ENCODE measurements at places on chromosomes 3 and 15.

- no peak for DNase-seq
These were observed 29.3 kb downstream of the SLC4A7 start for GRCh38 chr3:27454914-27455313.

- no peak for DNase-seq
These were observed 8.8 kb upstream of the NPHP3 start for GRCh38 chr3:132730891-132731580.

DNA sequence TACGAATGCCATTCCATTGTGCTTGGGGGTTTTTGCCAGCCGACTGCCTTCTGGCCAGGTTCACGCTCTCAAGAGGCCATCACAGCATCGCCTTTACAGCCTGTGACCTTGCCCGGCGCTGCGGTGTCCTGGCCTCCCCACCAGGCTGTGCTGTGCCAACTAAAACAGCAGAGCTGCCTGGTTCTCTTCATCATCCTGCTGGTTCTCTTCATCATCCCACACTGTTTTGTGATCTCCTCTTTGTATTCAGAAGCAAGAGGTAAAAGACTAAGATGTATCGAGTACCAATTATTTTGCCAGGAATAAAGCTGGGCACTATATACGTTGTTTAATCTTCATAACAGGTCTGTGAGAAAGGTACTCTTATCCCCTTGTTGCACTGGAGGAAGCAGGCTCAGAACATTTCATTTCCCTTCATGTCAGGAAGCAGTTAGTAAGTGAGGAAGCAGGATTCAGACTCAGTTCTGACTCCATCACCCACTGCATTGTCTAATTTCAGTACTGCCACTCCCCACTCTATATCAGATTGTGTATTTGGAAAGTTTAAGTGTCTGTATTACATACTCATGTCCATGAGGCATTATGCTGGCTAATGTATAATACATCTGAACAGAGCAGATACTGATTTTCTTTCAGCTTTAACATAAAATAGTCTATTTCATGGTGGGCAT lies 92.7 kb downstream of the LRRC28 start:
- peak; percentile 46 for DNase-seq

- no peak for DNase-seq
These were observed 57.8 kb upstream of the KY start for GRCh38 chr3:134708671-134709070.

GRCh38 chr3:193569119-193569518 lies 14.4 kb upstream of the ATP13A4 start:
- no peak for DNase-seq

GRCh38 chr3:147412917-147413685 lies 3.9 kb downstream of the ZIC1 start:
- no peak for DNase-seq

DNA sequence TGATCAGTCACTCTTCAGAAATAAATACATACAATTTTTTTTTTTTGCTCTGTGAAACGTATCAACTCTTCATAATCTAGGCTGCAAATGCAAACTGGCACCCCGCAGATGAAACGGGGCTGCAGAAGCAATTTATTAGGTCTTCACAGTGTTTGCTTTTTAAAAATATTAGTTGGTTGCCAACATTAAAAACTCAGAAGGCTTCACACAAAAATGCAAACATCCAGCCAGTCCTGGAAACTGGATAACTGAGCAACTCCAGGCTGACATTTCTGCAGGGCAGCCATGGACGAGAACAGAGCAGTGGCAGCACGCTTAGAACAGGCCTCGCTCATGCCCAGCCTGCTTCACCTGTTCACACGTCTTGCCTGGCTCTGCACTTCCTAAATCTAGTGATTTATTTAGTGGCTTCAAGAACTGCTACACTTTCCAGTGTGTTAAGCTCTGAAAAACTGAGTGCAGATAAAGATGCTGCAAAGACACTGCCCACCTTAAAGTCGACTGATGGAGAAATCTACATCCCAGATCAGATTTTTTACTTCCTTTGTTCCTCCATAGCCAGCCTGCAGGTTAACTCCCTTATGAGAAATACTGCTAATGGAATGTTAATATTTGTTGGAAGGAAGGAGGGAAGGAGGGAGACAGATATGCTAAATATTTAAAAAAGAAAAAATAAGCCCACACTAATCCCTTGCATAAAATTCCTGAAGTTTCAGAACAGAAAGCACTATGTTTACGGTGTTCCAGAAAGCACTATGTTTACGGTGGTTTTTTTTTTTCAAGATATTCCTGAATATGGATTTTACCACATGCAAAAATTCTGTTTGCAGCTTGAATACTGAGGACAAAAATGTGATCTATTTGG lies 53.6 kb downstream of the SETMAR start:
- DNase-seq = no peak

GRCh38 chr3:7075901-7076300 lies 215.0 kb downstream of the GRM7 start:
- DNase-seq = no peak

- DNase-seq = peak; percentile 66
These were observed 17.6 kb upstream of the ALDH1L1 start for GRCh38 chr3:126197854-126198584.

DNA sequence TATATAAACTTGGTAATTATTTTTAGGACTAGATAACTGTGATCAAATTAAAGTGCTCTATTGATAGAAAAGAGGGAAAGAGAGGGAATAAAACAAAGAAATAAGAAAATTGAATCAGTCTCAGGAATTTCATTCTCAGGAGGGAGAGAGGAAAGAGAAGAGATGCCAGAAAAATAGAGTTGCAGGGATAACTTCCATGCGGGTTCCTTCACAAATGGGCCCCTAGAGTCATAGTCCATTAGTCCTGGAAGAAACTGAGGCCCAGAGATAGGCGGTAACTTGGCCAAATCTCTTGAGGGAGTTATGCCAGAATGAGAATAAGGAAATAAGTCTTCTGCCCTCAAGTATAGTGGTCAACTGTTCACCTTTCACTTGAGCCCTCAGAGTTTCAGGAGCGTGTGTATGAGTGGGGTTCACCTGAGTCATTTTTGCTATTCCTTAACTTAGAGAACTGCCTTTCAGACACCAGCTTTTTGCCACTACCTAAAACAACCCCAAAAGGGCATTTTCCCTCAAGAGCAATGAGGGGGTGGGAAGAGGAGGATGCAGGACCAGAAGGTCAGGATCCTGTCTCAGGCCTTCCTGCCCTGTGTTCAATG lies 192.6 kb downstream of the MEX3B start:
- no peak for DNase-seq

DNA sequence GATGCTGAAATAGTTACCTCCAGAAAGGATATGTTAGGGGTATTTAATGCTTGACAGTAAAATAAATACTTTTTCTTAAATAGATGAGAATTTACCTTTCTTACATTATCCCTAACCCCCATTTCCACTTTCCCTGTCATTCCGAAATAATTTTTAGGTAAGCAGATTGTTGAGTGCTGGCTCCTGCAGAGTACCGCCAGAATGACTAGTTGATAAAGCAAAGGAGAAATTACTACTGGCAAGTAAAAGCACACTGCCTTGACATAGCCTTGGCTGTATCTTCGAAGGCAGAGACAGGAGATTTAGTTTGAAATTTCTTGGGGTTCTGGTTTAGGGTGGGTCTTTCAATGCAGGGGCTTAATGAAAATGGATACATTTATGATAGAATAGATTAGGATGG lies 40.8 kb downstream of the LRRC49 start:
- DNase-seq = no peak

- no peak for DNase-seq
These were observed 662.2 kb downstream of the AGBL1 start for GRCh38 chr15:86741917-86742316.

GRCh38 chr3:78338405-78338804 lies 1298.5 kb downstream of the ROBO2 start:
- DNase-seq = no peak

DNA sequence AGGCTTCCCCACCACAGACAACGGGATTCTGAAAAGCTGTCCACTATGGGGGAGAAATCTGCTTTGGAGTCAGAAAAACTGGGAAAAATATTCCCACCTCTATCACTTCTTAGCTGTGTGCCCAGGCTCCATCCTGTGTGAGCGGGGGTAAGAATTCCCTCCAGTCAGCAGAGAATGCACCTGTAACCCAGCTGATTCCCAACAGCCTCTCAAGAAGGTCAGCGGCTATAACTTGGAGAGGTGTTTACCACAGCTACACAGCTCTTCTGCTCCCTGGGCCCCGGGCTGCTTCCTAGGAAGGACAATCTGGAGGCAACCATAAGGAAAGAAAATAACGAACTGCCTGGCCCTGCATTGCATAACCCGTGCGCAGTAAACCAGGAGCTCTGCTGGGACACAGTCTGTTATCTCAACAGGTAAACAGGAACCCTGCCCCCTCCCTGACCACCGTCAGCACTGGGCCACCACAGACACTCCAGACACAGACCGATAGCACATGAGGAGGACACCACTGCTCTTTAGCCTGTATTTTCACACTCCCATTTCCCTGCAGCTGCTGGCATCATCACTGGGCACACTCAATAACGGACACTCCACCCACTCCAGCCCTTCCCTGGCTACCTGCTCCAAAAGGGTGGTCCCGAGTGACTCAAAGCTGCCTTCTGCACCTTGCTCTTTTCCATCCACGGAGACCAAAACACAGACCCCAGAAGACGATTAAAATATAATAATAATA lies 2.1 kb downstream of the RAB43 start:
- DNase-seq = peak; percentile 55

DNA sequence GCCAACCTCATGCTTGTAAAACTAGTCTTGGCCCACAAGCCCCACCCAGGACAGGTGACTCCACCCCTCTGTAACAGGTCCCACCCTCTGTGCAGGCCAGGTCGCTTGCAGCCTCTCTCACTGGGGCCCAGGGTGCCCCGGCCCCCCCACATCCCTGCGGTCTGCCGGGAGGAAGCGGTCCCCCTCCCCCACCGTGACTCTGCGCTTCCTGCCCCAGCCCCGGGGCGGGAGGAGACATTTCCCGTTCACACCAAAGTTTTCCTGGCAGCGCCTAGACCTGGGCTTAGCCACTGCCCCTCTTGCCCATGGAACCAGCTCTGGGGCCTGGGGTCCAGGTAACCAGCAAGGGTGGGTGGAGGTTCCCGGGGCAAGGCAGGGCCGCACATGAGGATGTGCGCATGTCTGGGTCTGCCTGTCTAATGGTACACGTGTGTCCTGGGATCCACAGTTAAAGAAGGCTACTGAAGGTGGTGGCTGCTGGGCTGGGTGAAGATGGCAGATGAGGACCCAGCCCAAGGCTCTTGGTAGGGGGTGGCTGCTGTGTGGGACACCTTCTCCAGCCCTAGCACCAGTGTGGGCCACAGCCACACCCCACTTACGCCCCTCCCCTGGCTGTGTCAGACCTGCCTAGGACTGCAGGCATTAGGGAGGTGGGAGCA lies 8.4 kb downstream of the NBEAL2 start:
- DNase-seq = peak; percentile 86

DNA sequence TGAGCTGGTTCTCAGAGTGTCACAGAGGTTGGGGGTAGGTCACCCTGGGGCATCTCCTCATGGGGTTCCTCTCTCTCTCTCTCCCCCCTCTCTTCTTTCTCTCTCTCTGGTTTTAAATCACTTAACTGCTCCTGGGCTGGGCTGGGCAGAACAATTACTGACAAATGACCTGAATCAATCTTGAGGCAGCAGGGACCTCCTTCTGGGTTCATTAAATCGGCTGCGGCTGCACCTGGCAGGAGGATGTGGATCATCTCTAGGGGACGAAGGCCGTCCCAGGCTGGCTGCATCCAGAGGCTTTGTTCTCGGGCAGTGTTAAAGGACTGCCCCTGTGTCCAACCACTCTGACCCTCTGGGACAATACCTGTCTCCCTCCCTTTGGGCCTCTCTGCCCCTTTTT lies 143.1 kb downstream of the TLE3 start:
- DNase-seq = no peak

- DNase-seq = no peak
These were observed 223.0 kb upstream of the LYSMD4 start for GRCh38 chr15:99956022-99956775.

GRCh38 chr3:10408680-10409079 lies 87.8 kb upstream of the SEC13 start:
- DNase-seq = no peak

- no peak for DNase-seq
These were observed 23.9 kb upstream of the OR5H6 start for GRCh38 chr3:98240131-98240530.

- no peak for DNase-seq
These were observed 440.9 kb downstream of the FOXP1 start for GRCh38 chr3:71142441-71143161.

DNA sequence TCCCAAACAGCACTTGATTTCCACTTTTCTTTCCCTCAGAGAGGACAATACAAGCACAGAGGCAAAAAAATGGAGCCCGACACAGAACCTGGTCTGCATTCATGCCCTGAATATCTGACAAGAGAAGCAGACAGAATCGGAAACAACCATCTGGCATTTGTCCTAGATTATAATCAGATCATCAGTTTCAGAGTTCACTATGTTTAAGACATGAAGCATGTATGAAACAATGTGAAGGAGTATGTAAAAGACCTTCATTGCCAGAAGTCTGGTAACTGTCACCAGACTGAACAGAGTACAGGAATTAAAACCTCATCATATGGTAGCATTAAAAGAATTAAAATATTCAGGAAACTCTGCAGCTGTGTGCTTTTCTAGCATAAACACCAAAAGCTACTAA lies 65.0 kb downstream of the SETD2 start:
- DNase-seq = no peak

- no peak for DNase-seq
These were observed 21.4 kb downstream of the HDC start for GRCh38 chr15:50244153-50244552.

DNA sequence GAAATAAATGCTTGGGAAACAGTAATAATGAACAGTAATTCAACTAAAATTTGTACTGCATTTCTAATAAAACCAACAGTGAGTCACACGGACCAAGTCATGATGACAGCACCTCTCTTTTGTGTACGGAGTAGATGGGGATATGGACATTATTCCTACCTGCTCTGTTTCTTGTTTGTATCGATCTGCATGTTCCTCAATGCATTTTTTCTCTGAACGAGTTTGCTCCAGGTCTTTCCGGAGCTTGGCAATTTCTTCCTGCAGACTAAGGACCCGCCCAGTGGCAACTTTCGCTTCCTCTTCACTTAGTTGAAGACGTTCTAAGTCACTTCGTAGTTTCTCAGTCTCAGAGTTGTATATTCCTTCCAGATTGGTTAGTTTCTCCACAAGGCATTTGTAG lies 74.4 kb upstream of the MYO5C start:
- no peak for DNase-seq

DNA sequence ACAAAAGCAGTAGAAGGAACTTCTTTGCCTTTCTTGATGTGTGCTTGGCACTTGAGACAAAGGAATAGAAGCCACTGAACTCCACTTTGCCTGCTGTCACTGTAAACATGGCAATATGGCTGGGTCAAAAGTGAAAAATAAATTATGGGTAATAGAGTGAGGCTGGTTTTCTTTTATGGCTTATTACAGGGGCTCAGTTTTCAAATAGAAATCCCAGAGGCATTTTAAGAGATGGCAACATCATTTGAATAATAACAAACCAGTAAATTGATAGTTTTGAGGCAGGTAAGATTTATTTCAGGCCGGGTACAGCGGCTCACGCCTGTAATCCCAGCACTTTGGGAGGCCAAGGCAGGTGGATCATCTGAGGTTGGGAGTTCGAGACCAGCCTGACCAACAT lies 2.8 kb downstream of the C3orf52 start:
- DNase-seq = no peak

Measured in activated T-cell treated with anti-CD3 and anti-CD28 coated beads, Interleukin-2, amount 50 U/mL, for 48 hours (primary cell).